Pulmonary artery endothelial cell (primary cell): ENCODE measurements at places on chromosomes 5 and 9. TPM values are rescaled to one million over a fixed set of nuclear protein-coding genes. Genes with fewer than 3 reads are reported as not detected.

FOXD4L4 gene
- 0.20 and 0.25 TPM in 2 replicates for total RNA-seq

PCDHGB3 gene
- total RNA-seq, result 1.3 and 1.6 TPM in 2 replicates

CDX1 gene
- total RNA-seq, result not detected in 2 replicates

NRG2 gene
- 0.46 and 0.71 TPM in 2 replicates for total RNA-seq

SLIT3 gene
- total RNA-seq, result 0.25 and 0.99 TPM in 2 replicates

PCDHB8 gene
- 0.04 and 0.07 TPM in 2 replicates for total RNA-seq

ANKRD33B gene
- 6.6 and 7.6 TPM in 2 replicates for total RNA-seq

LHX6 gene
- 0.13 and 0.14 TPM in 2 replicates for total RNA-seq

RAD17 gene
- 13.4 and 16.6 TPM in 2 replicates for total RNA-seq

TAF7 gene
- 70.7 and 109 TPM in 2 replicates for total RNA-seq

SPACA9 gene
- total RNA-seq, result 1.6 TPM in 2 replicates

RANBP3L gene
- not detected in 2 replicates for total RNA-seq

CLINT1 gene
- 134 and 138 TPM in 2 replicates for total RNA-seq

MACIR gene
- 14.6 and 18.6 TPM in 2 replicates for total RNA-seq

AGXT2 gene
- total RNA-seq, result not detected in 2 replicates

ZNF454 gene
- total RNA-seq, result 0.40 and 0.92 TPM in 2 replicates

DRD1 gene
- total RNA-seq, result not detected in 2 replicates

C9orf43 gene
- total RNA-seq, result 0.35 and 0.46 TPM in 2 replicates

AK1 gene
- 50.2 and 56.2 TPM in 2 replicates for total RNA-seq

ANKRD31 gene
- total RNA-seq, result not detected in 2 replicates

BTNL3 gene
- not detected in 2 replicates for total RNA-seq

MSX2 gene
- 0.21 and 0.40 TPM in 2 replicates for total RNA-seq

CDH6 gene
- total RNA-seq, result under 0.01 and 0.11 TPM in 2 replicates

DDX31 gene
- total RNA-seq, result 12.7 and 14.0 TPM in 2 replicates

DNM1 gene
- 0.33 and 0.39 TPM in 2 replicates for total RNA-seq

OGN gene
- total RNA-seq, result not detected in 2 replicates

TRIM7 gene
- 15.5 and 16.9 TPM in 2 replicates for total RNA-seq

MARCHF3 gene
- 57.9 and 101 TPM in 2 replicates for total RNA-seq

CAAP1 gene
- total RNA-seq, result 15.8 and 21.2 TPM in 2 replicates

ZNF608 gene
- 11.7 and 21.6 TPM in 2 replicates for total RNA-seq

GABRG2 gene
- not detected in 2 replicates for total RNA-seq

SLC25A48 gene
- not detected in 2 replicates for total RNA-seq

ALDH7A1 gene
- 54.0 and 65.5 TPM in 2 replicates for total RNA-seq

TMEM252 gene
- not detected in 2 replicates for total RNA-seq

PTPN3 gene
- total RNA-seq, result 0.39 and 1.1 TPM in 2 replicates

S100Z gene
- total RNA-seq, result not detected in 2 replicates

SCGB3A2 gene
- not detected in 2 replicates for total RNA-seq

CYSRT1 gene
- total RNA-seq, result 0.11 and 0.46 TPM in 2 replicates

SPINK13 gene
- not detected in 2 replicates for total RNA-seq

PCDHA1 gene
- 0.04 TPM in 1 of 2 replicates, not detected in the other for total RNA-seq

PCDHB5 gene
- 0.39 and 0.53 TPM in 2 replicates for total RNA-seq

LCN1 gene
- total RNA-seq, result not detected in 2 replicates

NUTM2G gene
- not detected in 2 replicates for total RNA-seq

TMEM174 gene
- total RNA-seq, result 0.07 TPM in 1 of 2 replicates, not detected in the other

ACSL6 gene
- not detected in 2 replicates for total RNA-seq

GRIA1 gene
- total RNA-seq, result not detected in 2 replicates

ASPN gene
- 0.07 and 0.11 TPM in 2 replicates for total RNA-seq

COL15A1 gene
- not detected in 2 replicates for total RNA-seq

PIP5K1B gene
- 0.04 and 0.13 TPM in 2 replicates for total RNA-seq
